ENCODE measurements at places on chromosomes 13 and 19.

DNA sequence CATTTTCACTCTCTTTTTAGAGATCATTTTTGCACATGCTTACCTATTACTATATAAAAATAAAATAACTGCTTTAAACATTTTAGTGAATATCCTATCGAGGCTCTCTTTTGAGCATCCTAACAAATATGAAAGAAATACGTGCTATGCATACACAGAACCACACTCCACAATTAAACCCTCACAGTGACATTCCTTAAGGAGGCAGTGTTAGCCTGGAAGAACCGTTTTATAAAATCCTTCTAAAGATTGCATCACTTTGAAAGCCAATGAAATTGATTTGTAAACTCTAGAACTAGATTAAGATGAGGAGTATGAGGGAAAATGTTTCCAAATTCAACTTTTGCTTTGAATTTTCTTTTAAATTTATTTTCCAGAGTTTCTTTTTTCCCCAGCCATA is 11.1 kb upstream of the ENOX1 start:
- peak; percentile 28 for DNase-seq

DNA sequence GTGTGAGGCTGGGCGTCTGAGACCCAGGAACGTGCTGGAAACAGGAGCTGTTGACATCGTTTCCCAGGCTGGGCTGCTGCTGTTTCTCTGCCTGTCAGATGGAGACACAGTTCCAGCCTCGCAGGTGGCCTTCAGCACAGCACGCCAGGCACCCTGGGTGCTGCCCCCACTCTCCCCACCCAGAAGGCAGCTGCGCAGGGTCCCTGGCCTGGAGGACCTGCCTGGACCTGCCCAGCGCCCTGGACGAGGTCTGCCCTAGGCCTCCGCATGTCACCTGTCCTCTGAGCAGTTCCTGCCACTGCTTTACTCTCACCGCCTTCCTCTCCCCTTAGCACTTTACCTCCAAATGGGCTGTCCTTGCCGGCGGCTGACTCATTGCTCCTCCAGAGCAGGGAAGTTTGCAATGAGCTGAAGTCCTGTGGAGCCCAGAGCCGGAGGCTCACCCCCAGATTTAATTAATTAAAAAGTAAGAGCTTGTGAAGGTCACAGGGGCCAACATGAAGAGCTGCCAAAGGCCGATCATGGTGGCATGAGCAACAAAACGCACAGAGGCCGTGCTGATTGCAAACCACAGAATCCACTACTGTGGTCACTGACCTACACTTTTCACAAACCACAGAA is 32.2 kb downstream of the C13orf46 start:
- peak; percentile 34 for DNase-seq

DNA sequence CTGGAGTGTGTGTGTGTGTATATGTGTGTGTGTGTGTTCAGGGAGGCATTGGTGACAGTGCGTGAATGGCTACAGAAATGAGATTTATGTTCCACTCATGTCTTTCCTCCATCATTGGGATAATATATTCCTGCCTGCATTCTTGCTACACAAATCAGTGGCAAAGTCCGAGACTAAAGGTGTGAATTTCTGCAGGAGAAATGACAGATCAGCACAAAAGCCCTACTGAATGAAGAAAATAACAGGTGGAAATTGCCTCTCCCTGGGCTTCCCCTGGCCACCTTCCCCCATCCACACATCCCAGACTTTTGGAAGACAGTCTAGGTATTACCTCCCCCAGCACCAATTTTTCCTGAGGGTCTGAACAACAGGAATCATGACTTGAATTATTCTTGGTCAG is 10.1 kb downstream of the SIGLEC6 start:
- DNase-seq = no peak

DNA sequence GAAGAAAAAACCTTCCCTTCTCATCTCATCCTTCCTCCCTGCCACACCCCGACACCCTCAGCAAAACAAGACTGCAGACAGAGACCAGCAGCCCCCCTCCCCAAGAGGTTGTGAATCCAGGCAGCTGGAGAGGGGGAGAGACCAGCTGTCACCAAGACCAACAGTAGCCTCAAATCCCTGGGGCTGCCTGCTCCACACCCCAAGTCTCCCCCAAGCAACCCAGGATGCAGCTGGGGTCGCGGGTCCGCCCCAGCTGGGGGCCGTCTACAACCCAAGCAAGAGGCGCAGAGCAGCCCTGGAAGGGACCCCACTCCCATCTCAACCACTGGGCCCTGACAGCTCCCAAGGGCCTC is 7.1 kb downstream of the KLF16 start:
- DNase-seq = no peak

DNA sequence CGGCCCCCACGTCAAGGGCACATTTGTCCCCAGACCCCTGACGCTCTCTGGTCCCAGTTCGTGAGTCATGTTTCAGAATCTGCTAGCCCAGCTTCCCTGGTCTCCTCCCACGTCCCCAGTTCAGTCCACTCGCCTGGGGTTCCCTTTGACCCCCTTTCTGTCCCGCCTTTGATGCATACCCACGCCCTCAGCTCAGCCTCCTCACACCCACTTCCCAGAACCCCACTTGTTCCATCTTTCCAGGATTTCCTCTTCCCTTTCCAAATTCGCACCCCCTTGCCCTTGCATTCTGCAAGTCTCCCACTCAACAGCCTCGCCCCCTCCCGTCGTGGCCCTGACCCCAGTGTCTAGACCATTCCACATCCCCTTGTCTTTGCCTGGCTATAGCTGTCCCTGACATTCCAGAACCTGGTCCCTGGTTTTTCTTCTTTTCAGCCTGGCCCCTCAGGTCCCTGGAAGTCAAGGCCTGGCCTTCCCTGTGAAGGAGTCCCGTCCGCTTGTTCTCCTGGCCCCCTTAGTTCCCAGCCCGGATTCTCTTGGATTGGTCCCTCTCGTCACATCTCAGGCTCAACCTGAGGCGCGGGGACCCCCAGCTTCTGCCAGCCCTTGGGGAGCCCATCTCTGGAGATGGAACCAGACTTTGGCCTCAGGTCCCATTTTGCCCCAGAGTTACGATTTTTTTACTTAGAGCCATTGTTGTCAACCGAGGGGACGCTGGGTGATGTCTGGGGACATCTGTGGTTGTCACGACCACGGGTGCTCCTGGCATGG is 1.3 kb downstream of the NCLN start:
- DNase-seq = no peak

- DNase-seq = peak; percentile 53
Measured at GRCh38 chr19:28936001-28936400, 276.9 kb downstream of the UQCRFS1 start.

DNA sequence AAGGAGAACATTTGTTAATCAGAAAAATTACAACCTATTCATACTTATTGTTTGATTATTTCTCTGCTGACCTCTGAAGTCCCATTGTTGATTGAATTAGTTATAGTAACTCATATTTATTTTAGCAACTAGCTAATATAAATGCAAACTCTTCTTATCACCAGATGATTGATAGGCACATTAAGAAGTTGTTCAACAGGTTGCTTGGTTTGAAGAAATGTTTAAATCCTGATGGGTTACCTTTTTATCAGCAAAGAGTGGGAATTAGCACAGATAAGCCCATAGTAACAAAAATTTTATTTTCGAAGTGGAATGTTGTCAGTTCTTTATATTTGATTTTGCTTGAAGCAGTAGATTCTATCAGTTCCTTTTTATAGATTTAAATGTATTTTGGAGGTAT is 44.4 kb downstream of the KLF5 start:
- DNase-seq = no peak

DNA sequence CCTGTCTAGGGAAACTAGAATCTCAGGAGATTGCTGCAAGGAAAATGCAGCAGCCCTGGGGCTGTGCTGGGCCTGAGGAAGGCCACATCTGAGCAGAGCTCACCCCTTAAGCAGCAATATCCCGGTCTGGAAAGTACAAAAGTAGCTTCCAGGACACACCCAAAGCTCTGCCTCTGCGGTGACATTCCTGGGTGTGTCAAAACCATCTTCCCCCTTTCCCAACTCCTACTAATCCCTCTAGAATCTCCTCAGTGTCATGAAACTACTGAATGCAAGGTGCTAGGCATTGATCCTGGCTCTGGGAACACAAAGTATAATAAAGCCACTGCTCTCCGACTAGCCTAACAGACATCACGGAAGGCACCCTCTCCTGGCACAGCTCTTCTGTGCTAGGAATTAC is 5.0 kb downstream of the PBX4 start:
- no peak for DNase-seq

All from fibroblast of skin of right biceps (primary cell).